ENCODE measurements at places on chromosomes 4 and X.

DNA sequence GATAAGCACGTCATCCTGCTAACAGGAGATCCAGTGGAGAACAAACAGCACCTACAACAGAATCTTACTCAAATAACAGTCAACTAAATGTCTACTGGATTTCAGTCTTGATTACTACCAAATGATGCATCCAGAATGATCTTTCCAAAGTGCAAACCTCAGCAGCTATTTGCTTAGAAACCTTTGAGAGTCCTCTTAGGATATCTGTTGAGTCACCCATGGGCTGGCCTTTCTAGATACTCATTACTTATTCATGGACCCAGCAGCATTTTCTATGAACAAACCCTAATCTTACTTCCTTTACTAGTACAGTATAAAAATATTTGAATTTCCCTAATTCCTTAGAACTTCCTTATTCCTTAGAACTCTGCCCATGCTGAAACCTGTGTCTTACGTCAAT lies 118.5 kb upstream of the PABPC4L start:
- DNase-seq = no peak

DNA sequence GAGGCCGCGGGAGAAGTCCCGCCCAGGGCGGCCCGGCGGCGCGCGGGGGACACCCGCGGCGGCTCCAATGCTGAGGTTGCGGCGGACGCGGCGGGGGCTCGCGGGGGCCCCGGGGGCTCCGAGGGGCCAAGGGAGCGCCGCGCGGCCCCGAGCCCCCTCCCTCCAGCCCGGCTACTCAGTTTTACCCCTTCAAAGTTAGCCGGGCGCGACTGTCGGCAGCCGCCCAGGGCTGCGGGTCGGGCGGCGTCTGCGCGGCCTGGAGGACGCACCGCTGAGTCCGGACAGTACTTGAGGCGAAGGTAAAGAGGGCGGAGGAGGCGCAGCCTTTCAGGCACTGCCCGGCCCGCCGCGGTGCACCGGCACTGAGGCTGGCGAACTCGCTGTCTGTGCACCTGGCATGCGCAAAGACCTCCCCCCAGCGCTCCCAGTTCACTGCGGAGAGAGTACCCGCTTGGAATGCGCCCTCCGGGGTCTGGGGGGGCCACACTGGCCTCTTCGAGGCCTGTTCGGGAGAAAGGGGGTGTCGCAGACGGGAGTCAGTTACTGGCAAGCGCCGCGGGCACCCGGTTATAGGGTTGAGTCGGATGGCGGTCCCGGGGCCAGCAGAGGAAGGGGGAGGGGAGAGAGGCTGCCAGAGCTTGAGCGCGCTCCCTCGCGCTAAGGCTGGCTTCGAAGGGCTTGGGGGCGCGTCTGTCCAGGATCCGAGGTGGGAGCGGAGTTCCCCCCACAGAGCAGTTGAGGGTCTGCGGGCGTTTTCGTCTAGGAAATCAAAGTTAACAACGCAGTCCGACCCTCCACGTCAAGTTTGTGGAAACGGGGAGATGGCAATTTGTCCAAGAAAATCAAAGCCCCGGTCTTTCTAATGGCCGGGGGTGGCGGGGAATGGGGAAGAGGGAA lies 1.1 kb downstream of the PCDH19 start:
- no peak for DNase-seq

GRCh38 chr4:48296365-48296764 lies 26.7 kb upstream of the TEC start:
- no peak for DNase-seq

DNA sequence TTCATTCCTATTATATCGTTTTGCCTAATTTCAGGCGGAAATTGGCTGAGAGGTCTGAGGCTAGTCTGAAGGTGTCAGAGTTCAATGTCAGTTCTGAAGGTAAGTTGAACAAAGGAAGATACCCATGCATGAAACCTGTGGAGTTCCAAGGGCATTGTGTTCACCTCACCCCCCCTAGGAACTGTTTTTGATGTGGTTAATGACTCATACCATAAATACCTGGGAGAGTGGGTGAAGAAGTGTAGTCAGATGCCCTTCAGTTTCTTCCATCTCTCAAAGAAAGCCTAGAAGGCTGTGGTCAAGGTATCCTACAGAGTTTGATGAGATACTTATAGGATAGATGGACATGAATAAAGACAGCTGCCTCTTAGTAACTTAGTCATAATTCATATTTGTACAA lies 2.7 kb downstream of the UTP14A start:
- DNase-seq = no peak

DNA sequence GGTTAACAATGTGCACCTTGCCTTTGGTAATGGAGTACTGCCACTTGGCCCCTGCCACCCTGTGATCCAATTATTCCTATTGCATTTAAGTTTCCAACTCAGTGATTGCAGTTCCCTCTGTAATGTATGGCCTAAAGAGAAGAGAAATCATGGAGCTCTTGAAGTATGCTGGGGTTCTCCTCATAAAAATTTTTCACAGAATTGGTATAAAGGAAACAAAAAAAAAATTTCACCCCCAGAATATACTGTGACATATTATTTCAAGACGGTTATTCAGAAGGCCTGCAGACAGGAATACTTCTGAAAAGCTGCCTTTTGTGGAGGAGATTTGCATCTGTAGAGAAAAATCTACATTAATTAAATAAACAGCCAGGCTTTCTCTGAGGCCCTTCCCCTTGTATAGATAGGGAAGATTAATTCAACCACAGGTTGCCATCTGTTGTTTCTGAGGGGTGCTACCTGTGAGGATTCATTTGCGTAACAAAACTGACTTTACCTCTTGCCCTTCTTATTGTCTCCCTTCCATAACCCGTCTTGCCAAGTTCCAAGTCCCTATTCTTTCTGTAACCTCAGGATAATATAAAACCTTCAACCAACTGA lies 94.8 kb upstream of the LANCL3 start:
- DNase-seq = no peak

GRCh38 chr4:57119054-57119651 lies 9.0 kb upstream of the IGFBP7 start:
- DNase-seq = no peak

DNA sequence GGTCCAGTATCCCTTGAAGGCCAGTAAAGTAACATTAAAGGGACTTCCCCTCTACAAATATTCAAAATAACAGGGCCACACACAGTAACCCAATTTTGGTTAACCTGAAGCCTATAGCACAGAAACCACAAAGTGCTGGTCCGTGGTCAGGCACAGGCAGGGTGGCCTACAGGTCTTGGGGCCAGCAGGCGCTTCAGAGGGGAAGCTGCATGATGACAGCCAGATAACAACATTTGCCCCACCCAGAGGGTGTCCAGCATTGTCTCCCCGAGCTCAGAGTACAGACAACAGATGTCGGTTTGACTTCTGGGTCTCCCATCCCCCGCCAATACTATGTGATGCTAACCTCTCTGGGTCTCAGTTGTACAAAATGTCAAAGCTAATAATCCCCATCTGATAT lies 51.1 kb downstream of the SH3KBP1 start:
- no peak for DNase-seq

- DNase-seq = no peak
Observed at GRCh38 chr4:1409079-1409478, 2.8 kb upstream of the NKX1-1 start.

- no peak for DNase-seq
Observed at GRCh38 chrX:150202641-150203247, 160.4 kb upstream of the MAMLD1 start.

- no peak for DNase-seq
Observed at GRCh38 chr4:141705747-141706377, 69.5 kb downstream of the IL15 start.

GRCh38 chr4:162803378-162803777 lies 363.3 kb downstream of the NAF1 start:
- DNase-seq = no peak

- no peak for DNase-seq
Observed at GRCh38 chrX:101009090-101009489, 39.6 kb downstream of the ARL13A start.

GRCh38 chr4:181524499-181524898 lies 718.7 kb upstream of the TENM3 start:
- DNase-seq = no peak

GRCh38 chrX:16992445-16992844 lies 46.0 kb downstream of the REPS2 start:
- DNase-seq = no peak

DNA sequence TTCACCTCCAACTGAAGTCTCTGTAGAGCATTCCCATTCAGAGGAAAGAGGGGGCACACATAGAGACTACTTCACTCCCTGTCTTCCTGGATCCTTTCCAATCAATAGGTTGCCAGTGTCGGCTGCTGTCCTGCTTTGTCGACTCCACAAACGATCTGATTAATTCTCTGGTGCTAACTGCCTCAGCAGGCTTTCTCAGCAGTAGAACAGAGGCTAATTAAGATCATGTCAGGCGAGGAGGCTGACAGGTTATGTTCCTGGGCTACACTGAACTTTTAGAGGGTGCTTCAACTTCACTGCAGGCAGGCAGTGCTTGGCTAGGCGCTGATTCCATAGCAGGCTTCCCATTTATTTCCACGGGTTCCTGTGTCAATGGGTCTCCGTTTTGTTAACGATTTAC lies 79.2 kb downstream of the GRIA3 start:
- DNase-seq = no peak

- no peak for DNase-seq
Observed at GRCh38 chrX:30793075-30793766, 95.8 kb downstream of the TAB3 start.

DNA sequence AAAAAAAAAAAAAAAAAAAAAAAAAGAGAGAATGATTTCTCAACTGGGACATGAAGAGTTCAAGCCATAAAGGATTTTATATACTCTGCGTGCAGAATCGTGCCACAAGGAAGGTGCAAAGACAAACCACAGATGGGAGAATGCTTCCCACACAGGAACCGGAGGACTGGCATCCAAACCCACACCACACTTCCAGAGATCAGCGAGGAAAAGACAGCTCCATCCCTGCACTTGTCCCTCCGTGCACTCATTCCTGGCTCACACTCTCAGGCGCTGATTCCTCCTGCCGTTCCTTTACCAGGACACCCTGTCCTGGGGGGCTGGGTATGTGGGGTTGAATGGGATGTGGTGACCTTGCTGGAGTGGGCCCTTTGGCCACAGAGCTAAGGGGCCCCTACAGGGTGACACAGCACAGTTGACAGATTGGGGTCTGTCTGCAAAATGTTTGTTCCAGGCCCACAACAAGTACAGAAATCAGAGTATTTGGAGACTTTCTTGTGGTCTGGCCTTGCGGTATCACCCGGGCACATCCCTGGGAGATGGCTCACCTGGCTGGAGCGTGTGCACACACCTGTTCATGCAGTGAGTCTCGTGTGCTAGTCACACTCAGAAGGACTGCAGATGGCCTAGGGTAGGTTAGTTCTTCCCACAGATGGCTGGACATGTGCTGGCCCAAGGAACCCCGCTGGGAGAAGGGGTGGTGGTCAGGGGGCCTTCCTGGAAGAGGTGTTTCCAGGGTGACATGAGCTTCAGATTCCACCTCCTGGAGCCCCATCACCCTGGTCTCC lies 55.4 kb upstream of the GPR78 start:
- DNase-seq = no peak

DNA sequence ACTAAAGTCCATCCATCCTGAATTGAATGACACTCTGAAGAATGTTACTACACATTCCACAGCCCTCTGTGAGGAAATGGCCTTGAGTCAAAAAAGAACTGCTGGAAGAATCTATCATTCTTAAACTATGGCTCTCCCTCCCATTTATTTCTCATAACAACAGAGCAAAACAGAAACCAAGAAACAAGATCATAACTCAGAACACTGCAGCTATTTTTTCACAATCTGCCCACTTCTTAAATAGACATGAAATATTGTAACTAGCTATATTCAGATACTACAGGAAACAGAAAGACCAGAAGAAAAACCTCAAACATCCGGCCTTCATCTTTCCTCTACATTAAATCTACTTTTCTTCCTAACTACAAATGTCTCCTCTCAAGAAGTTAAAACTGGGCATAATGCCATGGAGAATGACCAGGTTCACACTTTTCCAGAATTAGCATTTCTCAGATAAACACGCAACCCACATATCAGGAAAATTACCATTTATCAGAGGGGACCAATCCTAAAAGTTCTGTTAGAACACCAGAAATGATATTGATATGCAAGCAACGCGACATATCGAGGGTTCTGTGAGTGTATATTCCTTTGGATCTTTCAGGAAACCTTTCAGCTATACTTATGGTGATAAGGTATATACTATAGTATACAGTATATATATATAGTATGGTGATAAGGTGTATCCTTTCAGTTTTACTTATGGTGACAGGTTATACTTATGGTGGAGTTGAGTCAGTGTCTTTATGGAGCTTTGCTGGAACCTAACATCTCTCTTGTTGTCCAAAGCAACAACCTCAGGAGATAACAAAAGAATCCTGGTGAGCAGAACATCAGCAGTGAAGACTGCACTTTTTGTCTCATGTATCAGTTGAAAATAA lies 60.4 kb upstream of the IRF2 start:
- no peak for DNase-seq

DNA sequence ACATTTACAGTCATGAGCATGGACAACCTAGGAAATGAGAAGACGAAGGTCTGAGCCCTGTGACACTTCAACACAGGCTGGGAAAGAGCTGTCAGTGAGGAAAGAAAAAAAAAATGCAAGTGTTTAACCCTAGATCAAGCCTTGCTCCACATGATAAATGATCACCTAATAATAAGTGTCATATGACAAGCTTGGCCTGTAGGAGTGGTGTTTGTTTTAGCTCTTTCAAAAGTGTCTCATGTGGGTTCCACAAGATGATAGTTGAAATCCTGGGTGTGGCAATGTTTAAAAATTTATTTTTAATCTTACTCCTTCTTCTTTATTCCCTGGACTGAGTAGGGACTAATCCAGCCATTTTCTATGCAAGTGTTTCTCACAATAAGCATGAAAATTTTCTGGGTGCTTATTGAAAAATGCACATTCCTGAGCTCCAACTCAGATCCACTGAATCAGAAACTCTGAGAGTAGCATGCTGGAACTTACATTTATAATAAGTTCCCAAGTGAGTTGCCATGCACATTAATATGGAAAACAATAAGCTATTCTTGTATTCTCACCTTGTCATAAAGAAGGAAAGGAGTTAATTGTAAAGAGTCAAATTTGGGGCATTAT lies 138.3 kb downstream of the AREG start:
- DNase-seq = no peak

DNA sequence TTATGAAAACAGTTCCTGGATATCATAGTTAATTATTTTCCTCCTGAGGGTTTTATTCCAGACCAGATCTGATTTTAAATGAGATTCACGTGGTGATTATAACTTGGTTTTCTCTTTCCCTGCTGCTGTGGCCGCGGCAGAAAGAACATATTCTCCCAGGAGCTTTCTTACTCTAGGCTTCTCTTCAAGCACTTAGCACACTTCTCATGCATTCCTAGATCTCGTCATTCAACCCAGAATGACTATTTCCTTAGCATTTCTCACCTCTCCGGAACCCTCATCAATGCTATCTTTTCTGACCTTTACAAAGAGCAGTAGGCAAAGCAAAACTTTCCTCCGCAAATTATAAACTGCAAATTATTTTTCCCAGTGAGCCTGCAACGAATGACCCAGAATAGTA lies 122.9 kb downstream of the GPAT3 start:
- DNase-seq = no peak

- DNase-seq = no peak
Observed at GRCh38 chr4:72112514-72113156, 80.8 kb downstream of the NPFFR2 start.

- no peak for DNase-seq
Observed at GRCh38 chr4:168240821-168241220, 77.7 kb downstream of the DDX60 start.

GRCh38 chrX:70755850-70756249 lies 152.7 kb downstream of the TEX11 start:
- peak; percentile 22 for DNase-seq
